ENCODE measurements at places on chromosomes 1 and 21.

- no peak for DNase-seq
Observed at GRCh38 chr1:78114034-78114956, 68.5 kb downstream of the GIPC2 start.

- DNase-seq, result no peak
Observed at GRCh38 chr1:38558500-38559445, 300.8 kb downstream of the RRAGC start.

DNA sequence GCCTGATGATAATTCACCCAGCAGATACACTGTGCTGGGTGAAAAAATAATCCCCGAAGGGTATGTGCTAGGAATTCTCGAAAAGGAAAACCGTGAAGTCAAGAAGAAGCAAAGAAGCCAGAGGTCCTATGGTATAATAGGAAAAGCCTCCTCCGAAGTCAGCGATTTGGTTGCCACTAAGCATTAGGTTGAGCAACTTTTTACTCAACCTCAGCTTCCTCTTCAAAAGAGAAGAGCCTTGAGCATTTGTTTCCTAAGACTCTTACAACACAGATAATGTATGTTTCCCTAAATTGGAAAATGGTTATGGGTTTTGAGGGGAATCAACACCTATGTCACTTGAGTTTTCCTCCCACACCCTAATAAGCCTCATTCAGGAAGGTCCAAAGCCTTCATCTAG, 21.3 kb upstream of the MNDA start:
- DNase-seq, result no peak

DNA sequence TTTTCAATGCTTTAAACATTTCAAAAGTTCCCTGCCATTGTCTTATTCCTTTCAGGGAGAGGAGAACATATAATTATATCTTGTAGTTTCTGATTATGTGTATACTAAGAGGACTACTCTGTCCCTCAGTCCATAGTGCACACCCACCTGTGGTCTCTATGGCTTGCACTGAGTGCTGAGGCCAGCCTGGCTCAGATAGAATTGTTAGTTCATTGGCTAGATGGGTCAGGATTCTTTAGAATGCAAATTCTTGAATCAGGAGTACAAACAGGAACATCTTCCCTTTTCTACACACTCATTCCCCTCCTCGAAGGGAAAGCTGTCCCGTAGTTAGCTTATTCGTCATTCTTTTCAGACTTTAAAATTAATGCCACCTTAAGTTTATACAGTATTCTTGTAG, 8.2 kb downstream of the BACH1 start:
- DNase-seq, result no peak

GRCh38 chr1:225816643-225817538, 7.0 kb downstream of the EPHX1 start:
- no peak for DNase-seq

DNA sequence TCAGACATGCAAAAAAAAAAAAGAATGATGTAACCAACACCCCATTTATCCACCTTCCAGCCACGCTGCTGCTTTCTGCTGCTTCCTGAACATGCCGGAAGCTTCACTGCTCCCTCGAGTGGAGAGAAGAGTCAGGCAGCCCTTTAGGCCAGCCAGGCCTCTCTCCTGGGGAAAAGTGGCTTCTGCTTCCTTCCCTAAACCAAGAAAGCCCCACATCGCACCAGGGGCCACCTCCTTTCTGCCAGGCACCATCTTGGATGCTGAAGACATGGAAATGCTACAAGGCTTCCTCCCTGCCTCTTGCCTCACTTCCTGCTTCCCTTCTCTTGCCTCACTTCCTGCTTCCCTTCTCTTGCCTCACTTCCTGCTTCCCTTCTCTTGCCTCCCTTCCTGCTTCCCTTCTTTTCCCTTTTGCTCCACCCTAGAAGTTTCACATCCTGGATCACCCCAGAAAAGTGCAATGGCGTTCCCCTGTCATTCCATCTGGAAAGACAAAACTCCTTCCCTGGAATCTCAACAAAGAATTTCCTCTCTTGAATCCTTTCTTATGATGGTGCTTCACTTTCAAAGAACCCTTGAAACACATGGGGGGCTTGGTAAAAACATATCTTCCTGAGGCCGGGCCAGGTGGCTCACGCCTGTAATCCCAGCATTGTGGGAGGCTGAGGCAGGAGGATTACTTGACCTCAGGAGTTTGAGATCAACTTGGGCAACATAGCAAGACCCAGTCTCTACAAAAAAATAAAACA, 18.7 kb downstream of the TNFRSF8 start:
- DNase-seq, result no peak

DNA sequence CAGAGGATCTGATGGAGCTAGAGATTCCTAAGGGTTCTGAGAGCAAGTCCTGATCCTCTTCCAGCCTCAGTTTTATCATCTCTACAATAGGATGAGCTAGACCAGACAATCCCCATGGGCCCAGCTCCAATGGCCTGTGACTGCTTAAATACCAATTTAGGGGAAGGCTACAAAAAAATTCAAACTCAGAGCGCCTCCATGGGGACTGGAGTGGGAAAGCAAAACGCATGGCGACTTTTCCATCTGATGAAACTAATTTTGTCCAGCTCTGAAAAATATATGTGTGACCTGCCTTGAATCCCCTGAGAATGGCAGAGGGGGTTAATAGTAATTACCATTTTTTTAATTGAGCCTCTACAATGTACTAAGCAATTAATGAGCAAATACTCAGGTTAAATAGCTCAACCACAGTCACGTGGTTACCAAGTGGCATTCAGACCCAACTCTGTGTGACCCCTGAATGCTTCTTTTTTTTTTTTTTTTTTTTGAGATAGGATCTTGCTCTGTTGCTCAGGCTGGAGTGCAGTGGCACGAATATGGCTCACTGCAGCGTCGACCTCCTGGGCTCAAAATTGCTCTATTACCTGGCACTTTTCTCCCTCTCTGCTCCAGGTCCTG, 8.4 kb downstream of the EXTL1 start:
- DNase-seq, result no peak

GRCh38 chr1:94637121-94637520, 95.6 kb upstream of the F3 start:
- no peak for DNase-seq

DNA sequence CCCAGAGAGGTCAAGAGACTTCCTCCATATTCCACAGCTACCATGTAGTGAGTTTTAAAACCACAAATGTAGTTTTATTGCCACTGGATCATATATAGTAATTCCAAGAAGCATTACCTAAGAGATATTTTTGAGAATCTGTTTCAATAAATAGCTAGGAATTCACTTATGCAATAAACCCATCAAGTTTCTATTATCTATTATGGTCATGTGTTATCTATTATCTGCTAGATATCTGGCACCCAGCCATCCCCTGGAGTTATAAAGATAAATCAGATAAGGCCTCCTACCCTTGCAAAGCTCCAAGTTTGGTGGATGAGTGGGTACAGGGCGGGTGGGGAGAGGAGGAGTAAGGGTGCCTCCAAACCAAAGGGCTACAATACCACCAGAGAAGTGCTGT, 10.3 kb upstream of the VWA5B1 start:
- no peak for DNase-seq

DNA sequence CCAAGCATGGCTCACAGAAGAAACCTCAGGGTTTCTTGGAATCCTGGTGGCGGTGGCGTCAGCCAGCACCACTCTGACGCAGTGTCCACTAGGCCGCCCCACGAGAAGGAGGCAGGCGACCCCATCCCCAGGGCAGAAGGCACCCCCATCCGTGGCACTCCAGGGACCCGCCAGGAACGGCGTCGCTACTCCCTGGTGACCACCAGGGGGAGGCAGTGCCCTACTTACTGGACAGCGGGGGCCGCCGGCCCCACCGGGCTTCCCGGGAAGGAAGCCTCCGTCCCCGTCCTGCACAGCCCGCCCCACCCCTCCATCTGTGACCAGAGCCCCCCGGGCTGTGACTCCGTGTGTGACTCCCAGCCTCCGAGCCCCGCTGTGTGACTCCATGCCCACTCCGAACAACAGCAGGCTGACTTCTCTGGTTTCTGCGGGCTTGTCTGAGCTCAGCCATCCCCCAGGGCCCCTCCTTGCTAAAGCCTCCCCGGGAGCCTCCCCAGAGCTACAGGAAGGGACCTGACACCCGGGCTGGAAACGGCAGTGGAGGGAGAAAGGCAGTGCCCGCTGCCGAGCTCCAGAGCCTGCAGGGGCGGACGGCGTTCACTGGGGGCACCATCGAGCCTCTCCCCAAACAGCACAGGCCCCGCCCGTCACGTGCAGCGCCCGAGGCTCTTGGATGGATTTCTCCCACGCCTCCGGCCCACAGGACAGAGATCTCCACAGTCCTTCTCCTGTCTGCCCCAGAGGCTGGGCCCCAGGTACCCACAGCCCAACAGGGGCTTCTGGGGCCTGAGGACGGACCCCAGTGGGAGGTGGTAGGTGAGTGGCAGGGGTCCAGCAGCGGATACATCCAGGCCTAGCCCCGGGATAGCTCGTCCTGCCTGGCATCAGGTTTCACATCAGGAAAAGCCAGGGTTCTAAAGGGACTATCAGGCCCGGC, 21.1 kb downstream of the KIF17 start:
- DNase-seq, result peak; percentile 94

GRCh38 chr1:211327346-211327921, 801 bp downstream of the TRAF5 start:
- no peak for DNase-seq

GRCh38 chr1:183168308-183168707, 17.8 kb upstream of the LAMC2 start:
- DNase-seq, result no peak

GRCh38 chr1:154963643-154964042, 2.1 kb upstream of the PYGO2 start:
- DNase-seq, result no peak

DNA sequence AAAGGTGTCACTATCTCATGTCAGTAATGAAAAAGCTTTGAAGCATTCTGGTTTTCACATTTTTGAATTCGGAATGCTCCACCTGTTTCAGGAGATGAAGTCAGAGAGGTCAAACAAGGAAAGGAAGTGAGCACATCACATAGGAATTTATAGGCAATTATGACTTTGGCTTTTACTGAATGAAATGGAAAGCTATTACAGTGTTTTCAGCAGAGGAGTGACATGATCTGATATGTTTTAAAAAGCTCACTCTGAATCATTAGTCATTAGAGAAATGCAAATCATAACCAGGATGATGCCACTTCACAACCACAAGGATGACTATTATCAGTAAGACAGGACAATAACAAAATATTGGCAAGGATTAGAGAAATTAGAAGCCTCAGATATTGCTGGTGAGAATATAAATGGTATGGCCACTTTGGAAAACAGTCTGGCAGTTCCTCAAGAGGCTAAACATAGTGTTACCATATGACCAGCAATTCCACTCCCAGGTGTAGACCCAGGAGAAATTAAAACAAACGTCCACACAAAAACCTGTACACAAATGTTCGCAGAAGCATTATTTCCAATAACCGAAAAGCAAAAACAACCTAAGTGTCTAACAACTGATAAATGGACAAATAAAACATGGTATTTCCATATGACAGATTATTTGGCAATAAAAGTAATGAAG, 7.5 kb downstream of the TAF1A start:
- no peak for DNase-seq

DNA sequence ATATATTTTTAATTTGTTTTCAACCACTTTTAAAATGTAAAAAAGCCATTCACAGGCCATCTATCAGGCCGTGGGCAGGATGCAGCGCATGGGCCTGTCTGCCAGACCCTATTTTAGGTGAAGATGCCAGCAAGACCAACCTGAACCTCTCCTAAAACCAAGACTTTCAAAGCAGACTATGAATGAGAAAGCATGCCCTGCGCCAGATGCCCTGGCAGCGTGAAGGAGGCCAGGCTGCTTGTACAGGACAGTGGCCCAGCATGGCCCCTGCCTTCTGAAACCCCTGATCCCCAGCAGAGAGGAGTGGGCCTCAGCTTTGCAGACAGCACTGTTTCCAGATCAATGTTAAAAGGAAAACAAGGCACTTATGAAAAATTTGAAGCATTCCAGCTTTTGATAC, 31.6 kb downstream of the WDR4 start:
- no peak for DNase-seq

- DNase-seq, result no peak
Observed at GRCh38 chr1:195663549-195664280, 944.5 kb downstream of the KCNT2 start.

GRCh38 chr1:171250263-171250662, 2.0 kb downstream of the FMO1 start:
- no peak for DNase-seq

DNA sequence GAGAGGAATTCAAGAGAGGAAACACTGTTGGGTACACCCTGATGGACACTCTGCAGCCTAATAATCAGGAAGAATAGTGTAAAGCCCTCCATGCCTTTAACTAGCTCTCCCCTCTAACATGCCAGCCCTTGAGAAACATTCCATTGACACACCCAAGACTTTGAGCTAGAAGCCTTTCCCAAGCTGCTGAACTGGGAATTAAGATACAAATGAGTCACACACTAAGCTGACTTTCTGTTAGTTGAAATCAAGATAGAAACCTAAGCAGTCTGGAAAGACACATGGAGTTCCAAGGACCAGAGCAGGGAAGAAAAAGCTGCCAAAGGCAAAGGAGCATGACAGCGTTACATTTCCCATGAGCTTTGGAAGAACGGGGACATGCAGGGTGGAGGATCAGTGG, 380.8 kb downstream of the NPHP4 start:
- DNase-seq, result no peak

GRCh38 chr21:37461479-37461878, 94.9 kb downstream of the DYRK1A start:
- DNase-seq, result no peak

DNA sequence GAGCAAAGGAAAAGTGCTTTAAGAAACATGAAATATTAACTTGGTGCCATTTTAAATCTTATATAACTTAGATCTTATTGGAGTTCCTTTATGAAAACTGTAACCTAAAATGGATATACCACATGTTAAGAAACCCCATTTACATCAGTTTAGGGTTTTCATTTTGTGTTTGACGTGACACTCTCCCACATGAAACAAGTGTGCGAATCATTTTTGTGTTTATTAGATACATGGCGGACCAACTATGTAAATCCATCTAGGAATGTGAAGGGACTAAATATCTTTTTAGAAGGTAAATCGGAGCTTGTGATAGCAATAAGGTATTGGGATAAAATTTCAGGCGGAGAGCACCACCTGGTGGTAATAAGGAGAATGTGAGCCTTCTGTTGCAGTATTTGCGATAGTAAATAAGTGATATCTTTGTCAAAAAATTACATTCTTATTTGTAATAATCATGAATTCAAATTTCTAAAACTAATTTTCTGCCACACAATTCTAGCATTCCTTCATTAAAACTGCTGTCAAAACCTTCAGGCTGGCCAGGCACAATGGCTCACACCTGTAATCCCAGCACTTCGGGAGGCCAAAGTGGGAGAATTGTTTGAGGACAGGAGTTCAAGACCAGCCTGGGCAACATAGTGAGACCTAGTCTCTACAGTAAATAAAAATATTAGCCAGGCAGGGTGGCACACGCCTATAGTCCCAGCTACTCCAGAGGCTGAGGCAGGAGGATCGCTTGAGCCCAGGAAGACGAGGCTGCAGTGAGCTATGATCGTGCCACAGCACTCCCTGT, 31.3 kb downstream of the SMAP2 start:
- DNase-seq, result no peak

GRCh38 chr1:246425139-246425794, 81.8 kb downstream of the SMYD3 start:
- DNase-seq, result no peak
